ENCODE measurements at places on chromosomes 16 and 17.
A peak's percentile ranks its signal among the peaks of the same experiment; 100 is the strongest.

DNA sequence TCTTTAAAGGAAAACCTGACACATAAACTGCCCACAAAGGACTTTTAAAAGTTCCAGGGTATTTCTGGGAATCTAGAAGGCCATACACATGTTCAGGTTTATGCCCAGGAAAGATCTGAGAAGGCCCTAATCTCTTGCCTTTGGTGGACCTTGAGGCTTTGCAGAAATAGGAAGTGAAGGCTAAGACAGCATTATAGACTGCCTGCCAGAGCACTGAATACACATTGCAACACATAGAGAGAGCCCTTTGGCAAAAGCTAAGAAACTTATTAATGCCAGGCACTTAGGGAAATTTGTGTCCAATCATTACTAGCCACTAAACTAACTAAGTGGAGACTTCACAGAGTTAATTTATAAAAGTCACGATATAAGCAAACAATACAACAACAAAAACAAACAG is 70.4 kb downstream of the MMD start:
- no peak for DNase-seq

- DNase-seq: peak; percentile 83
Measured at GRCh38 chr17:67245073-67245693, at the start of gene HELZ. Gene HELZ, minus strand, starts transcription at chr17:67245196. Its CDS starts 26,392 bp downstream, at chr17:67218804.

GRCh38 chr17:6753006-6753445 is 2.8 kb upstream of the XAF1 start:
- peak; percentile 25 for DNase-seq

GRCh38 chr17:73092523-73093135 is at the start of gene SLC39A11:
Gene SLC39A11, minus strand, starts transcription at chr17:73092688. Its CDS starts 3,924 bp downstream, at chr17:73088764.
- peak; percentile 96 for DNase-seq

DNA sequence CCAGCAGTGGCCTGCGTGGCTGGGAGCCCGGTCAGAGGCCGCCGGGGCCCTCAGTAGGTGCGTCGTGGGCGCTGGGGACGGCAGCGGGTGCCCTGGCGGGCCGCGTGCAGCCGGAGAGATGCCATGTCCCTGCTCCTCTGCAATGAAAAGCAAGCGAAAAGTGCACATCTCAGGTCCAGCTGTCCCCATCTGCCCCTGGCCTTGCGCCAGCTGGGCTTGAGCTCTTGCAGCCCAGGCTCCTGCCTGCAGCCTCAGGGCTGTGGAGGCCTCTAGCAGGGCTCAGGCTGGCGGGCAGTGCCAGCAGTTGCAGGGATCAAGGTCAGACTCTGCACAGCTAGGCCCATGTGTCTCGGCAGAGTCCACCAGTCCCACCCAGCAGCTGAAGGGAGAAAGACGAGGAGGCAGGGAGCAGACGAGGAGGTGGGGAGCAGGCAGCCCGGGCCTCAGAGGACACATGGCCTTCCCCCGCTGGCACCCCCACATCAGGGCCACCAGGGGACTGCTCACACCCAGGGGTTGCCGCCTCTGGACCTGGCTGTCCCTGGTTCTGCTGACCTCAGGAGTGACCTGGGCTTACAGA is 11.2 kb downstream of the SLC16A3 start:
- no peak for DNase-seq

DNA sequence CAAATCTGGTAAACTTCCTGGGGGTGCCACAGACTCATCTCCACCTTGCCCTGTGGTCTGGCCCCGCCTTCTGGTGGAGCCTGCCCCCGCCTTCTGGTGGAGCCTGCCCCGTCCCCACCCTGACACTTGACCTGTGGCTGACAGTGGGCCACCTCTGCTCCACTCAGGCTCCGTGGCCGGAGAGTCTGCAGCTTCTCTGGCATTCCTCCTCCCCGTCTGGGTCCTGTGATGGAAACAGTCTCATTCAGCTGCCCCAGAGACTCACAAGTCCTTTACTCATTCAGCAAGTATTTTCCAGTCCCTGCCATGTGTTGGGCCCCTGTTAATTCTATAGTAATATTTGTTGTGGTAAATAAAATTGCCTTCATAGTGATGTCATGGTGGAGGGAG is 21.0 kb upstream of the G6PC1 start:
- no peak for DNase-seq

DNA sequence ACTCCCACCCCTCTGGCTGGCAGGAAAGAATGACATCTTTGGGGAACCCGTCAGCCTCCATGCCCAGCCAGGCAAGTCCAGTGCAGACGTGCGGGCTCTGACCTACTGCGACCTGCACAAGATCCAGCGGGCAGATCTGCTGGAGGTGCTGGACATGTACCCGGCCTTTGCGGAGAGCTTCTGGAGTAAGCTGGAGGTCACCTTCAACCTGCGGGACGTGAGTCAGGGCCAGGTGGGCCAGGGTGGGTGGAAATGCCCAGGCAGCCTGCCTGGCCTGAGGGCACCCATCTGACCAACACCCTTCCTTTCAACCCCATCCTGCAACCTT is 8.1 kb upstream of the DCAF7 start:
- DNase-seq: no peak

All from pons (tissue), 1 donor.